ENCODE measurements at places on chromosomes 4 and X. TPM values are rescaled to one million over a fixed set of nuclear protein-coding genes. Genes with fewer than 3 reads are reported as not detected.

FRG2 gene
- total RNA-seq, result not detected

TEX11 gene
- total RNA-seq, result 0.61 TPM

DMD gene
- total RNA-seq, result 7.4 TPM

CSN1S1 gene
- total RNA-seq, result not detected

MAGEA2 gene
- not detected for total RNA-seq

WAS gene
- 0.63 TPM for total RNA-seq

RHOXF1 gene
- not detected for total RNA-seq

MSMO1 gene
- total RNA-seq, result 109 TPM

LGI2 gene
- total RNA-seq, result 4.8 TPM

FAM47B gene
- total RNA-seq, result not detected

USP17L17 gene
- not detected for total RNA-seq

HDAC6 gene
- 46.4 TPM for total RNA-seq

AMOT gene
- total RNA-seq, result 7.1 TPM

SLC10A7 gene
- total RNA-seq, result 2.5 TPM

All from H1 (cell line).